ENCODE measurements at places on chromosomes 3 and 15.

DNA sequence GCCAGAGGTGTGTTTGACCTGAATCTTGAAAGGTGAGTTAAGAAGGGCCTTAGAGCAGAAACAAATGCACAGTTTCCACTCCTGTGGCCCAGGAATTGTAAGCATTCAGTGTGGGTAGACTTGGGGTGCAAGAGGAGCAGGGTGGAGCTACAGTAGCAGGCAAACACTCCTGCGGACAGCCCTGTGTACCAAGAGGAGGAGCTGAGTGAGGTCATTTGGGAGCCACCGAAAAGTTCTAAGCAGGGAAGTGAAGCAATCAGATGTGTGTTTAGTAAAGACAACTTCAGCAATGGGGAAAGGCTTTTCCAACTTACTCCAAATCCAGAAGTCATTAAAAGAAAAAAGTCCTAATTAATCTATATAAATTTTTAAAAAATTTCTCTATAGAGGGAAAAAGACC lies 99.3 kb downstream of the ARHGEF26 start:
- no peak for DNase-seq

- no peak for DNase-seq
Observed at GRCh38 chr3:38524141-38524739, 28.1 kb downstream of the EXOG start.

DNA sequence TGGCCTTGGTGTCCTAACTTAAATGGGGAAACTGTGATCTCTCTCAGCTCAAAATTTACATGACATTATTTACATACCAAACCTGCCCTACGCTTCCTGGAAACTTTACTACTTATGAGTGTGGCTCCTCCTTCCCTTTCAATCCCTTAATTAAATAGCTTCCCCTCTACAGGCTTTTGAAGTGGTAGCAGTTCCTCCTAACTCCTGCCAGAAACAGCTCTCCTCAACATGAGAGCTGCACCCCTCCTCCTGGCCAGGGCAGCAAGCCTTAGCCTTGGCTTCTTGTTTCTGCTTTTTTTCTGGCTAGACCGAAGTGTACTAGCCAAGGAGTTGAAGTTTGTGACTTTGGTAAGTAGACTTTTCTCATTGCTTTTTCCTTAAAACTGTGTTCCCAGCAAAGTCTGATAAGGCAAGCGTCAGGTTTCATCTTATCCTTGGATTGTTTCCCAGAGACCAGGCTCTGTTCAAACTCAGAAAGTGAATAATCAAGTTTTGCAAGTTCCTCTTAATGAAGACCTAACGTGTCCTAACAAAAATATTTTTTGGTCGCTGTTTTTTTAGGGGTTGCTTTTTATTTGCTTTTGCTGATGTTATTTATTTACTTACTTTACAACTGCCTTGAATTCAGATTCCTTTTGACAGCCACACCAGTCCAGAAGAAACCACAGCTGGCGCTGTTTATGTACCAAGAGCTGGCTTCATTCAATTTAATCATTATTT lies at the start of gene ACP3:
TSS of gene ACP3 (plus strand) at position 179 of the 720 bp plus-strand sequence. CDS start at position 229, 50 bp downstream.
- no peak for DNase-seq

DNA sequence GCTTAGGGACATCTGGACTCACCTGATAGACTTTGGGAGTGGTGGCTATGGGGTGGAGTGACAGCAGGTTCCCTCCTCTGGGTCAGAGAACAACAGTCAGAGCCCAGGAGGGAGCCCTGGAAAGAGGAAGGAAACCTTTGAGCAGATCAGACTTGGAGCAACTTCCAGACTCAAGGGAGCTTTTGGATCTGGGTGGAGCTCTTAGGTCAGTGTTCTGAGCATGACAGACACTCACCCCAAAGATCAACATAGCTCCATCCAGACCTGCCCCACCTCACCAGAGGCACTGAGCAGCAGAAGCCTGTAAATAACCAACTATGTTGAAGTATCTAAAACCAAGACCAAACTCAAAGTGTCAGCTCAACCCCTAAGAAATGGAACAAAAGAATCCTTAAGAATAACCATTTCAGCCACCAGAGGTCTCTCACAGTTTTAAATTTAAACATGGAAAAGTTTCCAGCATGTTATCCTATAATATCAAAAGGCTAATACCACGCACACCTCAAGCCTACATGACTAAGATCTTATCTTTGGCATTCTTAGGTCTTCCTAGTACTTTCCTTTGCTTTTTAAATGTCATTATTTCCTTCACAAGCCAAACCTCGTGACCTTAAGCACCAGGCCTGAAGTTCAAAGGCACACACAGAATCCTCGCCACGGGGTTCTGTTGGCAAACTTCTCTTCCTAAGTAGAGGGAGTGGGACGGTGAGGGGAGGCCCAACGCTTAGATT lies 56.4 kb downstream of the UMPS start:
- DNase-seq = no peak

DNA sequence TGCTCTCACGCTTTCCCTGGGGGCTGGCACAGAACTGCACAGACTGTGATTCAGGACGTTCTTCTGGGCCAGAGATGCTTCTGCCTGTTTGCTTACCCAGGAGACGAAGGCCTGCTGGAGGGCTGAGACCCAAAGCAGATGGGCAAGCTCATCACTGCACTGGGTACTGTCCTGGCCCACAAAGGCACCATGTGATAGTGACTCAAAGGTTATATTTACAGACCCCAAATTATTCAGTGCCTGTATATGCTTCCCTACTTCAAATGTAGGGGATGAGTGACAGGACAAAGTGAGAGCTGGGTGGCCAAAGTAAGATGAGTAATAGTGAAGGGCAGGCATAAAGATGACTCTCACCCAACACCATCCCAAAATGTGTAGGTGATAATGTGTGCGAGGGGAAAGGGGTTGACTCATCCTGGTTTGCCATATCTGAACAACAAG lies 127.4 kb downstream of the WDR76 start:
- DNase-seq = no peak

DNA sequence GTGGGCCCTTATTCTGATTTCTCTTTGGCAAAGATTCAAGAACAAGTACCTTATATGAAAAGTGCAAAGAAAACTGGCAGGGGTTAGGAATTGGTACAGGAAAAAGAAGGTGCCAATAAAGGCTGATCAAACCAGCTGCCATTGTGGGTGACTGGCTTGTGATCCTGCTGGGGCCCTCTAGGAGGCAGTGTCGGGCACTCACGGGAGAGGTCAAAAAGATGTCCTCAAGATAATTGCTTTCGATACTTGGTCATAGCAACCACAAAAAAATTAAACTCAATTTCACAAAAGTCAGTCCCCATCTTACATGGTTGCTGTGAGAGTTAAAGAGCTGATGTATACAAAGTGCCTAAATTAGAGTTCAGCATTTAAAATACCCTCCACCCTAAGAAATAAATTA lies 31.0 kb upstream of the CAV3 start:
- DNase-seq = no peak

GRCh38 chr3:134378818-134379217 lies 4.6 kb upstream of the AMOTL2 start:
- no peak for DNase-seq

- no peak for DNase-seq
Observed at GRCh38 chr3:156449710-156450574, 105.0 kb downstream of the SSR3 start.

DNA sequence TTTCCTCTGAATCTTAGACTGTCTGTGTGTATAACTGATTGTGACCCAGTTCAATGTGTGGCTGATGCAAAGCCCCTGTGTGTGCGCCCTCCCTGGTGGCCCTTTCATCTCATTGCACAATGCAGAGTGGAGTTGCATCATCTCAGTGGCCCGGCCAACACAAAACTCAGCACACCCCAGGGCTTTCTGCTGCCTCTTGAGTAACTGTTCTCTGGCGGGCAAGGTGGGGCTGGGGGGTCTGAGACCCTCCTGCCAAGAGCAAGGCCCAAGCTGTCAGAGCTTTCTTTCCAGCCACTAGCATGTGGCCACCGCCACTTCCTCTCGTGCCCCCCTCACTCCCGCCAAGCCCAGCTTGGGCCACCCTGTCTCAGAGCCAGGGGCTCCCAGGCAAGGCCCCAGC lies 80.7 kb upstream of the ALDH1L1 start:
- no peak for DNase-seq

DNA sequence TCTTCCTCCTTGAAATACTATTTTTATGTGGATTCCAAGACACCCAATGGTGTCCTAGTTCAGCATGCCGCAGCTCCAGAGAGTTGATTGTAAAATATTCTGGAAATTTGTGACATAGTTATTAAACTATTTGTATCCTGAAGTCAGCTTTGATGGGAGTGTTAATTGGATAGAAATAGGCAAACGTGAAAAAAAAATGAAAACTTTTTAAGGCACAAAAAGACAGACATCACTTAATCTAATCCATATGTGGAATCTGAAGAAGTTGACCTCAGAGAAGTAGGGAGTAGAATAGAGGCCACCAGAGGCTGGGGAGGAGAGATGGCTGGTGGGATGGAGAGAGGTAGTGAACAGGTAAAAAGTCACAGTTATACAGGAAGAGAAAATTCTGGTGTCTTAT lies 704.2 kb downstream of the ROBO1 start:
- DNase-seq = no peak

GRCh38 chr3:131393868-131394267 lies 12.3 kb downstream of the NUDT16 start:
- no peak for DNase-seq

GRCh38 chr15:48472756-48473155 lies 141.5 kb downstream of the DUT start:
- DNase-seq = no peak

- DNase-seq = no peak
Observed at GRCh38 chr3:66803721-66804695, 194.1 kb upstream of the KBTBD8 start.

GRCh38 chr3:13580256-13581023 lies 31.5 kb downstream of the FBLN2 start:
- no peak for DNase-seq

GRCh38 chr3:85475346-85475745 lies 516.6 kb downstream of the CADM2 start:
- DNase-seq = no peak

DNA sequence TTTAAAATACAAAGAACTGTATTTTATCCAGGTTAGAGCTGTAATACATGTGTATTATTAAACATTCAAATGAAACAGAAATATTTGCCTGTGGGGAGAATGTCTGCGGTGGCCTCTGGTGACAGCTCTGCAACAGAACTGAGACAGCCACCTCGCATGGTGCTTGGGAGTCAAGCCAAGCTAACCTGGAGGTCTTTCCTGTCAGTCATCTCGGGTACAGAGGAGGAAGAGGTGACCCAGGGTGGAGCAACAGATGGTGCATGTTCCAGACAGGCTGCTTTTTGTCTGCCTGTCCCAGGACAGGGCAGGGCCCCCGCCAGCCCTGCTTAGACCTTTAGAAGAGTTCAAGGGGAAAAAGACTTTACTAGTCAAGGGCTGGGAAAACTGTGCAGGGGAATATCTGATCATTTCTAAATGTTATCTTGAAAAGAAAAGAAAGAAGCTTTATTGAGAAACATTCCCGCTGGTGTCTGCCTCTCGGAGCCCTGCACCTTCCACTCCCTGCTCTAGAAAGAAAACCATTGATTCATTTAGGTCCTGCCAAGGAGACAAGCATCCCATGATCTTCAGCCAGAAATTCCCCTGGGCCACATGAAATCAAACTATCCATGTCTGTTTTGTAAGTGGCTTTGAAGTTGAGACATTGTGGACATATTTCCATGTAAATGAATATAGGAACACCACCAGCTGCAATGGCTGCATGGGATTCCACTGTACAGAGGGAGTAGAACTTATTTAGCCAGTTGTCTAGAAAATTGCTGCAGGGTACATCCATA lies 5.5 kb upstream of the NR2E3 start:
- DNase-seq = no peak

DNA sequence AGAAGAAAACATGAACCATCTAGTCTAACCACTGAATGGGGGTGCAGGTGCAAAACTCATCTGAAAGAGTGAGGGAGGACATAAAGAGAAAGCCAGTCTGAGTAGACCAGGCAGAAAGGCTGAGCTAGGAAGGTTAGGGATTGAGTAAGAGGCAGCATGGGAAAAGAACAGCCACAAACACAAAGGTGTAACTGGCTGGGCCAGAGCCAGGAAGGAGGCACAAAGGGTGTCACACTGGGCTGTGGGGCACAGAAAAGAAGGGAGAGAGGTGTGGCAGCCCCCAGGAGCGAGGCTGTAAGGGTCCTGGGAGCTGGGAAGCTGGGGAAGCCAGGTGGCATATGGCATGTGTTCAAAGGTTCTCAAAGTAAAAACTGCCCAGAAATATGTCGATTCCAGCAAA lies 18.7 kb downstream of the IGSF11 start:
- no peak for DNase-seq

DNA sequence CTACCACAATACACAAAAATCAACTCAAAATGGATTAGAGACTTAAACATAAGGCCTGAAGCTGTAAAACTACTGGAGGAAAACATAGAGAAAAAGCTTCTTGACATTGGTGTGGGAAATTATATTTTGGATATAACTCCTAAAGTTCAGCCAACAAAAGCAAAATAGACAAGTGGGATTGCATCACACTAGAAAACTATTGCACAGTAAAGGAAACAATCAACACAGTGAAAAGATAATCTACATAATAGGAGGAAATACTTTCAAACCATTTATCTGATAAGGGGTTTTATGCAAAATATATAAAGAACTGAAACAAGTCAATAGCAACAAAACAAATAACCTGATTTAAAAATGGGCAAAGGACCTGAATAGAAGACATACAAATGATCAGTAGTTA lies 37.6 kb upstream of the TP63 start:
- no peak for DNase-seq

GRCh38 chr3:190533511-190534281 lies 19.8 kb downstream of the IL1RAP start:
- DNase-seq = no peak

GRCh38 chr3:41329881-41330280 lies 130.6 kb downstream of the CTNNB1 start:
- DNase-seq = no peak

- DNase-seq = no peak
Observed at GRCh38 chr3:71341721-71342120, 241.8 kb downstream of the FOXP1 start.

DNA sequence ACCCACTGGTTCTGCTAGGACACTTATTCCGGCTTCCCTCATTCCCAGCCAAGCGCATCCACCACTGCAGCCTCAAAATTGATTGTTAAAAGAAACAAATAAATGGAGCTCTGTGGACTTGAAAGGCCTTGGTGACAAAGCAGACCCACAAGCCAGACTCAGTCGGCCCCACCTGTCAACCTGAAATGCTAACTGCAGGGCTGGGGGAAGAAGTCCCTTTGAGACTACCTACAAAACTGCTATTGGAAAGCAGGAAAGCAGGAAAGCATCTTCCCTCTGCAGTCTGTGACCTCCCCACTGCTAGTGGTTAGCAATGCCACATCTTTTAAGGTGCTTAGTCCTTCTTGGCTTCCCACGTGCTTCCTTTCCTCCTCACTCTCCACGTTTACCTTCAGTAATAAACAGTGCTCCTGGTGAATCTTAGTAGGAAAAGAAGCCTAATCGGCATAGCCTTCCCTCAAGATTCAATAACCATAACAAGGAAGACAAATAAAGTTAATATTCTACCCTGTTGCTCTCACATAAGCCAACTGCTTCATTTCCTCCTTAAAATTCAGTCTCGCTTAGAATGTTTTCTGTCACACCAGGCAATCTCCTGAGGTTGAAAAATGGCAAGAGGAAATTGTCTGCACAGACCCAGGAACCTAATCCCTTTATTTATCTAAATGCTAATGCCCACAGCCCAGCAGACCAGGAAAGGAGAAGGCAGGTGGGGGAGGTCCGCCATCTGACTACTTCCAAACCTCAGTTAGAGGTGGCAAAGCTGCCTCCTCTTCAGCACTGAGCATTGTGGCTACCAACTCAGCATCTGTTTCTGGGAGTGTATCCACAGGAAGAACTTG lies 296.2 kb downstream of the NEK10 start:
- no peak for DNase-seq

- DNase-seq = no peak
Observed at GRCh38 chr3:52645549-52645948, 40.2 kb downstream of the PBRM1 start.

GRCh38 chr15:31811641-31812040 lies 218.7 kb upstream of the CHRNA7 start:
- DNase-seq = no peak

Measured in cortex of kidney (tissue), 1 donor.